ENCODE measurements at places on chromosomes 16 and 17.

- no peak for DNase-seq
These were observed 336.7 kb upstream of the ZFHX3 start for GRCh38 chr16:73384506-73385089.

GRCh38 chr17:75396025-75396424 is 9.5 kb downstream of the GRB2 start:
- no peak for DNase-seq

DNA sequence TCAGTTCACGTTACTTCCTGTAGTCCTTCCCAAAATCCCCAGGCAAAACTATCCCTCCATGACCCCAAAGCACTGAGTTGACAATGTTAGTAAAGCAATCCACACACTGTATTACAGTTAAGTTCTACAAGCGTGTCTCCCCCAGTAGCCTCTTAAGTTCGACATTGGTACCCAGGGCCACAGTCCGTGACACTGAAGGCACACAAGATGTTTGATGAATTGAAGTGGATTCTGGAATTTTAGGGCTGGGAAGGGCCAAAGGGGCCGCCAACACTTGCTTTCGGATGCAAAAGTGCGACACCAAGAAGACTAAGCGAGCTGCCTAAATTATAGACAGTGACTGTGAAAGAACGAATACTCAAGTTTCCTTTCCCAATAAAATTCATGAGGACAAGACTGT is 1.5 kb downstream of the VPS35 start:
- no peak for DNase-seq

GRCh38 chr16:54199487-54200160 is 87.0 kb downstream of the IRX3 start:
- no peak for DNase-seq

DNA sequence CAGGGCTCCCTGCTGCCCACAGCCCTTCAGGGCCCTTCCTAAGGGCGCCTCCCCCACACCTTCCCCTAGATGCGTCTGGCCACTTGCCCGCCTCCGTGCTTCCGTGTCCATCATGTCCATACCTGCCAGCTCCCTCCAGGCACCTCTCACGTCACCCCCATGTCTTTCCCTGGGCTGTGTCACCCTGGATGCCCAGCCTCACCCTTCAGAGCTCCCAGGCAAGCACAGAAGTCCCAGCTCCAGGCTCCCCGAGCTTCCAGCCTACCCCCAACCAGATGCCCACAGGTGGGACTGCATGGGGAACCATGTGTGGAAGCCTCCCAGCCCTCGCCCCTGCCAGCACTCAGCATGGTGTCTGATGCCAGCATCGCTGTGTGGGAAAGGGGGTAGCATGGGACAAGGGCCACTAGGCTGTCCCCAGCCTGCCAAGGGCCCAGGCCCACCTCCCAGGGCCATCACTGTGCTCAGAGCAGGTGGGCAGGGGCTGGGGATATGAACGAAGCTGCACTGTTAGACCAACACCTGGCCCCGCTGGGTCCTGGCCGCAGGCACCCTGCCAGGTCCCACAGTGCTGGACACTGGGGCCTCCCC is 1.9 kb upstream of the AXIN1 start:
- DNase-seq: no peak

- no peak for DNase-seq
These were observed 48.8 kb upstream of the IRX6 start for GRCh38 chr16:55275167-55275566.

GRCh38 chr16:76943921-76944320 is 247.1 kb upstream of the MON1B start:
- DNase-seq: no peak

DNA sequence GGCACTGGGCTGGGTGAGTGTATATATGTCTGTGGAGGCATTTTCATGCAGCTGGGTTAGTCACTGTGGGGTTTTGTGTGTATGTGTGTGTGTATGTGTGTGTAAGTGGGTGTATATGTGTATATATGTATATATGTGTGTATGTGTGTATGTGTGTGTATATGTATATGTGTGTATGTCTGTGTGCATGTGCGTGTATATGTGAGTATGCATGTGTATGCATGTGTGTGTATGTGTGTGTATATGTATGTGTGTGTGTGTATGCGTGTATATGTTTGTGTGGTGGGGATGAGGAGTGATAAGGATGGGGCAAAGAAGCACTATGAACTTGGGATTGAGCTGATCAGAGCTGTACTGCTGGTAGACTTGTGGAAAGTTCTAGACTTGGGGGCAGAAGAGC is 29.0 kb upstream of the PLLP start:
- no peak for DNase-seq

- no peak for DNase-seq
These were observed 12.4 kb upstream of the HEATR6 start for GRCh38 chr17:60091109-60091508.

DNA sequence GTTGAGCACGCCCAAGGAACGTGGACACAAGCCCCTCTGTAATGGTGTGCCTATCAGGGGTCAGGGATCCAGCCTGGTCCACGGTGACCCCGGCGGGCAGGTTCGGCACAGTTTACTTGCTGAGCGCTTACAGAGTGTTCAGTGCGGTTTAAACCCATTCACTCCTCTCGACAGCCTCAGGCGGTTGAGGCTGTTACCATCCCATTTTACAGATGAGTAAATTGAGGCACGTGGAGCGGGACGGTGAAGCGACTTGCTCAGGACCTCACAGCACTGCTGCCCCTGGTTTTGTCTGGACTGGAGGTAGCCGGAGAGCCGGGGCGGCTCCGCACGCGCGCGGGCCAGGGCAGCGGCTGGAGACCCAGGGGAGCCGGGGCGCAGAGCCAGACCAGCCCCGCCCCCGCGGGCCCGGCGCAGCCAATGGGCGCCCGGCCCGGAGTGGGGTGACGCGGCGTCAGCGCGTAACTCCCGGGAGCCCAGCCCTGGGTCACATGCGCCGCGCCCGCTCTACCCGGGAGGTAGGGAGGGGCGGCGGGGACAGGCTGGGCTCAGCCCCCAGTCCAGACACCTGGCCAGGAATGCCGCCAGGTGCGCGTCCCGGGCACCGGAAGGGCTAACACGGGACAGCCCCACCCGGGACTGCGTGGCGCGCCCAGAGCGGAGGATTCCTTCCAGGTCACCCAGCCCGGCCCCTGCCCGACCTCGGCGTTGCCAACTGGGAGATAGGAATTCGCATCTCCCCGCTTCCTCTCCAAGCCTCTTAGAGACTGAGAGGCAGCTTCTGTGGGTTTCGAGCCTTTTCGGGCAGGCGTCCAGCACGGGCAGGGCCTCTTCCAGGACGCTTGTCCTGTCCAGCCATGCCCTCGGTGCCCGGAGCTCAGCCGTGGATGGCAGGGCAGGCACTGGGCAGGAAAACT is 3.3 kb upstream of the SREBF1 start:
- peak; percentile 53 for DNase-seq
